Calu3 (cell line): ENCODE measurements at places on chromosomes 11 and 22.

- DNase-seq = no peak
These were observed 8.1 kb downstream of the RIC8A start for GRCh38 chr11:215581-216037.

- no peak for DNase-seq
These were observed 77.8 kb downstream of the UBASH3B start for GRCh38 chr11:122733318-122733717.

- DNase-seq = no peak
These were observed 5.9 kb upstream of the SLC22A12 start for GRCh38 chr11:64585150-64585549.

GRCh38 chr11:68798221-68798813, 43.4 kb downstream of the CPT1A start:
- DNase-seq = peak; percentile 33

- no peak for DNase-seq
These were observed 5.7 kb downstream of the CD6 start for GRCh38 chr11:60977224-60977623.

- DNase-seq = no peak
These were observed 3.6 kb downstream of the NEAT1 start for GRCh38 chr11:65425971-65426838.

GRCh38 chr22:30780026-30780425, 85.4 kb downstream of the OSBP2 start:
- no peak for DNase-seq

- DNase-seq = no peak
These were observed 77.7 kb upstream of the FAM181B start for GRCh38 chr11:82811369-82811768.

DNA sequence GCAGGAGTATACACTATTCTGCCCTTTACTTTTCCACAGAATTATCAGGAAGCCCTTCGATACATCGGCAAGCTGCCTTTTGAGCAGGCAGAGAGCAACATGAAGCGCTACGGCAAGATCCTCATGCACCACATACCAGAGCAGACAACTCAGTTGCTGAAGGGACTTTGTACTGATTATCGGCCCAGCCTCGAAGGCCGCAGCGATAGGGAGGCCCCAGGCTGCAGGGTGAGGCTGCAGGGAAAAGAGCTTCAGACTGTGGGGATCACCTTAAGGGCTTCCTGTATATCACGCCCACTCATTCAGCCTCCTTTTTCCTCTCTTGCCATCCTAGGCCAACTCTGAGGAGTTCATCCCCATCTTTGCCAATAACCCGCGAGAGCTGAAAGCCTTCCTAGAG, 6.8 kb upstream of the HMBS start:
- DNase-seq = no peak

GRCh38 chr11:21492931-21493330, 700.0 kb upstream of the ANO5 start:
- DNase-seq = no peak

DNA sequence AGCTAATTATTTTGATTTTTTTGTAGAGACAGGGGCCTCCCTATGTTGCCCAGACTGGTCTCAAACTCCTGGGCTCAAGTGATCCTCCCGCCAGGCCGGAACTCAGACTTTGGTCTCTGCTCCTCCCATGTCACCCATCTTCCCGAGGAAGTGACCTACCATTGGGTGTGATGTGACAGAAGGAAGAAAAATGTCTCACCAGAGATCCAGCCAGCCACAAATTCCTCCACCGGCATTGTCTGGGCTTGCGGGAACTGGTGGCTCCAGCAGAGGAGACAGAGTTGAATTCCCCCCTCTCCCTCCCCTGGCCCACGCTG, 772 bp downstream of the SLC25A45 start:
- no peak for DNase-seq

DNA sequence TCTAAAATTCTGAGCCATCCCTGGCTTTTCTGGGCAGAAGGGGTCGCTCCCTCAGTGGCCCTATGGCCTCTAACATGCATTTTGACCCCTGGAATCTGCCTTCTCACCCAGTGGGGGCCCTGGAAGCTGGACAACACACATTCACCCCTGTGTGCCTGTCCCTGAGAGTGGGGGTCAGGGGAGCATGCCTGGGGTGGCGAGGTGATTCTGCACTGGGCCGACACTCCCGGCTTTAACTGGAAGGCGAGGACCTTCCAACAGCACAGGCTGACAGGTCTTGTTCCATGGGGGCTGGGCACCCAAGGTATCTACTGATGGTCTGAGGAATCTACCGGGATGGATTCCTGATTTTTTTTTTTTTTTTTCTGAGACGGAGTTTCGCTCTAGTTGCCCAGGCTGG, 10.7 kb downstream of the PPM1F start:
- no peak for DNase-seq
